ENCODE measurements at places on chromosomes 4 and X.

GRCh38 chrX:48028091-48028490 lies 21.3 kb downstream of the SPACA5 start:
- DNase-seq = no peak

GRCh38 chrX:49053223-49054072 lies 5.4 kb upstream of the CCDC120 start:
- DNase-seq = peak; percentile 29

DNA sequence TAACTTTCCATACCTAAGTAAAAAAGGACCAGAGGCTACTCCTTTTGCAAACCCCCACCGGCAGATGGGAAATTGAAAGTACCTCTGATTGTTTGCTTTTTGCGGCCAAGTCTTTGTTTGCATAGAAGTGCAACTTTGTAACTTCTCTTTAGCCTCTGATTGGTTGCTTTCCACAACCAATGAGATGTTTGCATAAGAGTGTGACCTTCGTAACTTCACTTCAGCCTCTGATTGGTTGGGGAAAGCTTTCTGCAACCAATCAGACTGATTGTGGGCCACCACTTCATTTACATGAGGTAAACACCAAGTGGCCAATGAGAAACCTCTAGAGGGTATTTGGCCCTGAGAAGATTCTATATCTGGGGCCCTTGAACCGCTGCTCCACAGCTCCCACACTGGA lies 48.8 kb upstream of the PGRMC1 start:
- no peak for DNase-seq

DNA sequence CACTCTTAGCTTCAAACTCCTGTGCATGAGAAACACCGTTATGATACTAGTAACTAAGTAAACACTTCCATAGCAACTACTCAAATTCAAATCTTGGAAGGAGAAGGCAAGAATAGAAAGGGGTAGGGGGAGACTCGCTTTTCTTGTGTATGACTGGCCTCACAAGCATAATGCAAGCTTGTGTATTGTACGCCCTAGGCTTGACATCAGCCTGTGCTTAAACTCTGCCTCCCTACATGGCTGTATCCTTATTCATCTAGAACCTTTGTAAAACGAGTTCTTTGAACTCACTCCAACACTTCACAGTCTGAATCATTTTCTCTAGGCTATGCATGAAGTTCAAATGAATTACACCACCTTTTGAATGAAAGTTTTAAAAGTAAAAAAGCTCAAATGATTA lies 1071.2 kb upstream of the ADGRL3 start:
- DNase-seq = no peak

GRCh38 chrX:50827996-50828395 lies 14.0 kb upstream of the SHROOM4 start:
- peak; percentile 38 for DNase-seq

DNA sequence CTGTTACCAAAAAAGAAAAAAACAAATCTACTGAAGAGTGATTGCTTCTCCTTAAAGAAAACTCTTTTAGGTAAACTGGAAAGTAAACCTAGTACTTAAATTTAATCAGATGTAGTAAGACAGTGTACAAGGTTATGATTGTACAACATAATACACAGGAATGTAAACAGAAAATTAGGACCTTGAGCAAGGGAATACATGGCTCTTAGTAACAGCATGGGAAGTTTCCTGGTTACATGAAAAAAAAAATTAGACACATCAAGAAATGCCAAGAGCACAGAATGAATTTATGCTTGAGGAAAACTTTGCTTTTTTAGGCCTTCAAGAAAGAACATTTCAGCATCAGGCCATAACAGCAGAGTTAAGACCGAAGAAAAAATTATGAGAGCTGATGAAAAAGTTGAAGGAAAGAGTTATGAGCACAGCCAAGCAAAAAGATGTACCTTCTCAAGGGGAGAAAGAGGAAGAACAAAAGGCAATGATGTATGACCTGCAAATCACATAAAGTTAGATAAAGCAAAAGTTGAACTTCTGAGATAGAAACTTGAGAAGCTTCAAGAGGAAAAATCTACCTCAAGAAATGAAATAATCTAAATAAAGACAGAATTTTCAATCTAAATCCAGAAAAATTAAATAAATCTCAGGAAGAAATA lies 311.6 kb downstream of the GALNTL6 start:
- no peak for DNase-seq

DNA sequence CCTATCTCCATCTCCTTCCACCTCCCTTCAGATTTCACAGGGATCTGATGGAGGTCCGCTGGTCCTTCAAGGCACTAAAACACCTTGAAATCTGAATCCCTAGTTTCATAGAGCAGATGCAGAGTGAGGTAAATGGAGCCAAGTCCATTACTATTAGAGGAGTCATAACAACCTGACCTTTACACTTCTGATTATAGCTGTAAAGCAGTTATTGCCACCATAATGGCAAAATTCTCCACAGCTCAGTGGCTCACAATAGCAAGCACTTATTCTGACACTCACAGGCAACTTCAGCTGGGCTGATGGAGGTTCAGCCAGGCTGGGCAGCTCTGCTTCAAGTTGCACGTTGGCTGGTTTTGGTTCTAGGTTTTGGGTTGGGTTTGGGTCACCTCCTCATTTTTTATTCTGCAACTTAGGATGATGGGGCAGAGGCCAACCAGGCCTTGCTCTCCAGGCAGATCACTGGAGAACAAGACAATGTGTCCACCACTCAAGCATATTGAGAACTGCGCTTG lies 51.4 kb upstream of the LRAT start:
- no peak for DNase-seq

Measured in LoVo (cell line).